ENCODE measurements at places on chromosomes 5 and 9. TPM values are rescaled to one million over a fixed set of nuclear protein-coding genes. Genes with fewer than 3 reads are reported as not detected.

GRCh38 chr9:80707120-80707519 lies 982.2 kb downstream of the TLE1 start:
- H3K4me3 ChIP-seq = no peak overlapping the region
- H3K27ac ChIP-seq = no peak overlapping the region
- no peak for DNase-seq
- H3K4me1 ChIP-seq = no peaks in the 10 kb centered on the region
- no peaks in the 10 kb centered on the region for H3K36me3 ChIP-seq

DNA sequence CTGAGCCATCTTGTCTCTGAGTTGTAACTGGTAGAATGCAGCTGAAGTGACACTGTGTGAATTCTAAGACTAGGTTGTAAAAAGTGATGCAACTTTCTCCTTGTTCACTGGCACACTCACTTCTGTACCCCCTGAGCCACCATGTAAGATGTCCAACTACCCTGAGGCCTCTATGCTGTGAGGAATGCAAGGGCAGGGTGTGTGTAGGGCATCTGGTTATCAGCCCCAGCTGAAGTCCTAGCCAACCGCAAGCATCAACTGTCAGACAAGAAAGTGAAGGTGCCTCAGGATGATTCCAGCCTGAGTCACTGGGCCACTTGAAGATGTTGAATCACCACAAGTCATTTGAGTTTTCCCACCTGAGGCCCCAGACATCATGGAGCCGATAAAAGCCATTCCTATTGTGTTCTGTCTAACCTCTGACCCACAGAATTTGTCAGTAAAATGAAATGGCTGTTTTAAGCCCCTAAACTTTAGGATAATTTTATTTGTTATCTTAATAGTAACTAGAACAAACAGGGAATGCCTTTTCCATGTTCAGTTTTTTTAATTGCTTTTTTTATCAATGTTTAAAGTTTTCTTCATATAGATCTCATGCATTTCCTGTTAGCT lies 18.7 kb upstream of the RHOBTB3 start:
- peaks cover 17% of the 10 kb centered on the region for H3K4me1 ChIP-seq
- H3K36me3 ChIP-seq = no peaks in the 10 kb centered on the region
- H3K27me3 ChIP-seq = no peaks in the 10 kb centered on the region
- DNase-seq = no peak

GRCh38 chr5:68740226-68740910 lies 353.4 kb upstream of the SLC30A5 start:
- H3K27ac ChIP-seq = no peak overlapping the region
- no peak for DNase-seq
- no peak overlapping the region for H3K4me3 ChIP-seq
- H3K27me3 ChIP-seq = no peaks in the 10 kb centered on the region
- H3K4me1 ChIP-seq = no peaks in the 10 kb centered on the region

- H3K4me3 ChIP-seq = peak overlapping the region; percentile 9
- no peaks in the 10 kb centered on the region for H3K36me3 ChIP-seq
- H3K27ac ChIP-seq = no peak overlapping the region
These were observed 13.1 kb upstream of the HSD17B4 start for GRCh38 chr5:119439140-119439631.

PHYKPL gene
- total RNA-seq = 34.5 TPM

- no peaks in the 10 kb centered on the region for H3K4me1 ChIP-seq
- H3K27ac ChIP-seq = no peak overlapping the region
- no peaks in the 10 kb centered on the region for H3K27me3 ChIP-seq
- no peaks in the 10 kb centered on the region for H3K36me3 ChIP-seq
These were observed 1548.6 kb downstream of the EFNA5 start for GRCh38 chr5:106121972-106122605.

GRCh38 chr5:9786380-9787360 lies 156.5 kb upstream of the TAS2R1 start:
- H3K36me3 ChIP-seq = no peaks in the 10 kb centered on the region
- H3K4me3 ChIP-seq = no peak overlapping the region
- no peaks in the 10 kb centered on the region for H3K4me1 ChIP-seq
- no peak for DNase-seq

DNA sequence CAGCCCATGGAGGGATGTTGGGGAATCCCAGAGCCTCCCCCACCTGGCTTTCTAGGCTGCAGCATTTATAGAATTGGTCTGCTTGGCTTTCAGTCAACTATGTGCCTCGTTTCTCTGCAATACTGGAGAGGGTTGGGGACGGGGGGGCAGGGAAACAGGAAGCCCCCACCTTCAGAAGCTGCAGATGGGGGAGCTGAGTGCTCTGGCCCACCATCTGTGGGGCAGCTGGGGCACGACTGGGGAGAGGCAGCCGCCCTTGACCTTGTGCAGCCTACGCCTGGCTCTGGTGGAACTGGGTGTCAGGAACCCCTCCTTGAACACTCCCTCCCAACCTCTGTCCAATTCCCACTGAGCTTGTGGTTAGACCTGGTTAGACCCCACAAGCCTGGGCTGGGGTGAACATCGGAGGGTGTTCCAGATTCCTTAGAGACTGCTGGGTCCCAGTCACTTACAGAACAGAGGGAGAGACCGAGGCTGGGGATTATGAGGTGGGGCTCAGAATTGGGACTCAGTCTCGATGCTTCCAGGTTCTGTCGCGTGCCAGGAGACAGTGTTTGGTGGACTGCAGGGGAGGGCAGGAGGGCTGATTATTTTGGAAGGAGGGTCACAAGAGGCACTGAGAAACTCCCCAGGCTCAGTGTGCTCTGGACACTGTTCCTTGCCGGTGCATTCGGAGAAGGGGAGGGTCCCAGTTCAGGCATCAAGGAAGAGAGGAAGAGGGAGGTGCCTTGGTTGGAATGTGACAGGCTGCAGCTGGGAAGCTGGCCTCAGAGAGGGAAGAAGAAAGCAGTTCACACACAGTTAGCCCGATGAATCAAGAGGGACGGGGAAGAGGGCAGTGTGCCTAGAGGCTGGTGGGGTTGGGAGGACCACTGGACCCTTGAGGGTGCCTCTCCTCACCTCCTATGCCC lies 25.6 kb downstream of the COL27A1 start:
- H3K4me1 ChIP-seq = no peaks in the 10 kb centered on the region
- no peaks in the 10 kb centered on the region for H3K36me3 ChIP-seq
- DNase-seq = no peak

DNA sequence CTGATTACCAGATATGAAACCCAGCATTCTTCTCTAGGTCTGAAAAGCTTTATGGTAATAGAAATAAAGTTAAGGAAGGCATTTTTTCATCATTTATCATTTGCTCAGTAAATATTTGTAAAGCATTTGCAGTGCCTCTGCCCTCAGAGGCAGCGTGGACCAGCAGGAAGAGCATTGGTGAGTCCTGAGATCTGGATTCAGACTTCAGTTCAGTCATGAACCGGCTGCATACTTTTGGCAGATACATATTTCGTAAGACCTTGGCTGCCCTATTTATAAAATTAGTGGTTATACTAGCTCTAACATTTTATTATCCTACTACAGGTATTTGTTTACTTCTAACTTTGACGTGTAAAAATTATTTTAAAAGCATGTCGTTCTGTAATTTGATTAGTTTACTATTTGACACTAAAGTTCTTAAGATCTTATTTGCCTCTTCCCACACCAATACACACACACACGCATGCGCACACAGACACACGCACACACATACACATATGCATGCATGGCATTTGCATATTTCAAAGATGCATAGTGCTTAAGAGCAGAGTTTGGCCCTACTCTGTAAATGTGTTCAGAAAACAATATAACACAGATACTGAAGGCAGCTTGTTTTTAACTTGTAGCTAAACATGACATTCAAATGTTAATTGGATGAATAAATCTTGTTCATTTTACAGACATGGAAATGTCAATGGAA lies 101.9 kb downstream of the RPS23 start:
- no peak for DNase-seq
- H3K27ac ChIP-seq = no peak overlapping the region
- H3K4me3 ChIP-seq = no peak overlapping the region
- H3K27me3 ChIP-seq = no peaks in the 10 kb centered on the region
- H3K36me3 ChIP-seq = no peaks in the 10 kb centered on the region

GRCh38 chr5:143511736-143512135 lies 108.2 kb upstream of the NR3C1 start:
- no peaks in the 10 kb centered on the region for H3K27me3 ChIP-seq
- DNase-seq = no peak
- H3K4me3 ChIP-seq = no peak overlapping the region
- H3K36me3 ChIP-seq = no peaks in the 10 kb centered on the region
- no peak overlapping the region for H3K27ac ChIP-seq

- no peak overlapping the region for H3K4me3 ChIP-seq
- DNase-seq = no peak
- H3K27ac ChIP-seq = no peak overlapping the region
- H3K36me3 ChIP-seq = no peaks in the 10 kb centered on the region
- H3K27me3 ChIP-seq = no peaks in the 10 kb centered on the region
- no peaks in the 10 kb centered on the region for H3K4me1 ChIP-seq
These were observed 542.1 kb downstream of the PRR16 start for GRCh38 chr5:121006217-121006616.

DNA sequence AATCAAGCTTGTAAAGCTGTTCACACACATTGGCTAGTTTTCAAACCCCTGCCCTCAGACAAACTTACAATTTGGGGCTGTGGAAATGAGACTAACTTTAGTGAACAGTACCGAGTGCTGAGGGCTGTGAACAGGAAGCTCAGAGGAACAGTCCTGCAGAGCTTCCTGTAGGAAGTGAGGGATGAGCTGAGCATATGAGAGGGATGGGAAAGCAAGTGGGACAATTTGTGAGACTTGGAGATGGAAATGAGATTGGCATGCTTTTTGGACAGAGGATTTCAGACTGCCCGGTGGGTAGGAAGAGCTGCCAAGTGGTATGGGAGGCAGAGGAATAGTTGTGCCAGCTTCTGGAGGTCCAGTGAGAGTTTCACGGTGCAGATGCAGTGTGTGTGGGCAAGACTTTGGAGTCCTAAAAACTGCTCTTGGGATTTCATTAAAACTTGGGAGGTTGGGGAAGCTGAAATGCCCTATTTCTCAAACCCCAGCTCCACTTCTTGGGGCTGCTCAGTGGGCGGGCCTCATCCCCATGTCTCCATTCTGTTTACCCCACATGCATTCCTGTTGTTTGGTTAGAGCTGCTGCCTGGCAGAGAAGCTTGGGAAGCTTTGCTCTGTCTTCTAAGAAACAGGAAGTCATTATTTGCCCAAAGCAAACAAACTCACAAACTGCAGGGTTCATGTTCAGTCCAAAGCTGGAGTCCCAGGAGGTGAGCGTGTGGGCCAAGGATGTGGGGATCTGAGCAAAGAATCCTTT lies 267.5 kb downstream of the ZSWIM6 start:
- H3K4me1 ChIP-seq = peaks cover 21% of the 10 kb centered on the region
- H3K27ac ChIP-seq = no peak overlapping the region
- no peak overlapping the region for H3K4me3 ChIP-seq
- no peak for DNase-seq

FOXI1 gene
- not detected for total RNA-seq

CDO1 gene
- total RNA-seq = 24.7 TPM

DNA sequence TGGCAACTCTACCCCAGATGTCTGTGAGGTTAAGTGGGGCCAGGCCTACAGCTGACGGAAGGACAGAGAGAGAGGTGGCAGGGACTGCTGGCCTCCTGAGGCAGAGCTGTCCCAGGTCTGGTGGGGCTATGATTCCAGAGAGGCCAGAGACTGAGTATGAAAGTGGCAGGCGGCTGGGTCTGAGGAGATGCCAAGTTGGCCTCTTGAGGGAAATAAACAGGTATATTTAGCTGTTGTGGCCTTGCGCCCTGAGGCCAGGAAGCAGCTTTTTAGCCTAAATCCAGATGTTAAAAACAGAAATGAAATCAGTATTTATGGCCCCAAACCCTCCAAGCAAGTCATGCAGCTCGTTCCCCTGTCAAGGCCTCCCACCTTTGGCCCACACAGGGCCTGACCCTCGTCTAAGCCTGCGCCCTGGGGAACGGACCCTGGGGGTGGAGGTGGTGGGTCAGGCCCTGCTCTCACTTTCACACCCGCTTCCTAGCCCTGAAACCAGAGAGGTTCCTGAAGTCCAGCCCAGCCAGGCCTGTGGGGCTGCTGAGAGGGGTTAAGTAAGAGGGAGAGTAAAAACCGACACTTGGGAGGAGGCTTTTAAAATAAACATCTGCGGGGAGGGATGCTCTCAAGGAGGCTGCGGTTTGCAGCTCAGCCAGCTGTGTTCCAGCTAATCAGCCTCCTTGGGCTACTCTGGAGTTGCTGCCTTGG lies 18.7 kb downstream of the PCDHGC5 start:
- no peak overlapping the region for H3K4me3 ChIP-seq
- no peak for DNase-seq
- no peaks in the 10 kb centered on the region for H3K27me3 ChIP-seq
- H3K27ac ChIP-seq = peak overlapping the region; percentile 85

- no peaks in the 10 kb centered on the region for H3K36me3 ChIP-seq
- H3K27me3 ChIP-seq = no peaks in the 10 kb centered on the region
- no peaks in the 10 kb centered on the region for H3K4me1 ChIP-seq
- H3K4me3 ChIP-seq = no peak overlapping the region
These were observed 26.3 kb downstream of the SIL1 start for GRCh38 chr5:139171779-139172404.

DNA sequence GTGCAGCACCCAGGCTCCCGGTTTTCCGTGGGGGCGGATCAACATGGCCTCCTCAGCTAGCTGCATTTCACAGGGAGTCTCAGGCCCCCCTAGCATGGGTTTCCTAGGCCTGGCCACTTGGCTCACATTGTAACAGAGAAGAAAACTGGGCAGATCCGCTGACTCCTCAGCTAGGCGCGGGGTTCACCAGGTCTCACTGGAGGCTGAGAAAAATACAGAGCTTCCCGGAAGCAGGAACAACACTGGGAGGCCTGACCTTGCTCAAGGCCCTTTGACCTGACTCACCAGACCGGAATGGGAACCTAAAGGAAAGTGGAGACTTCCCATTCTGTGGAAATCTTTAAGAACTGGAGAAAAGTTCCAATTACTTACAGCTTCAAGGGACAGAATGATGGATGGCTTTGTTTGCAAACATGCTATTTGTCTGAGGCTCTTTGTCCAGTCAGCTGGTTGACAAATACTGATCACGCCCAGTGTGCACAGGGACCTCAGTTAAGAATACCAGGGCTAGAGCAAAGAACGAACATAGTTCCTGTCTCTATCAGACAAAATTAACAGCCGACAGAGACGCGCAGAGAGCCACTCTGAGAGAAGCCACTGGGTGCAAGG lies 88.7 kb upstream of the LRRTM2 start:
- no peaks in the 10 kb centered on the region for H3K27me3 ChIP-seq
- no peak for DNase-seq
- H3K27ac ChIP-seq = no peak overlapping the region

C9orf50 gene
- not detected for total RNA-seq
